ENCODE measurements at places on chromosomes 6 and 20.
A peak's percentile ranks its signal among the peaks of the same experiment; 100 is the strongest.

DNA sequence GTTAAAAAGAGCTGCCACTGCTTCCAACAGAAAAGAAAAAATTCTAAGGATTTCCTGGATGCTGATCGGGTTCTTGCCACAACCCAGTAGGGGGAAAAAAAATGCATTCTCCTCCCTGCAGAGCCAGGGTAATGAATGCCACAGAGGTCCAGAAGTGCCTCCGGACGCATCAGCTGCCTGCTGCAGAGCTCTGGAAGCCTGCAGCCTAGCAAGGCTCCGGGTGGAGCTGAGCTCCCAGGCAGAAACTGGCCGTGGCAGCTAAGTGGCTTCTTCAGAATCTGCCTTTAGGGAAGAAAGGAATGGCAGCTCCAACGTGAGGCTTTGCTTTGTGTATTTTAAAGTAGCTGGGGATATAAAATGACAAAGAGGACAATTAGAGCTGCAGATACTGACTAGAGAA is 155.0 kb downstream of the CFAP61 start:
- DNase-seq = no peak

- no peak for DNase-seq
Measured at GRCh38 chr20:54291339-54292010, 83.6 kb downstream of the PFDN4 start.

DNA sequence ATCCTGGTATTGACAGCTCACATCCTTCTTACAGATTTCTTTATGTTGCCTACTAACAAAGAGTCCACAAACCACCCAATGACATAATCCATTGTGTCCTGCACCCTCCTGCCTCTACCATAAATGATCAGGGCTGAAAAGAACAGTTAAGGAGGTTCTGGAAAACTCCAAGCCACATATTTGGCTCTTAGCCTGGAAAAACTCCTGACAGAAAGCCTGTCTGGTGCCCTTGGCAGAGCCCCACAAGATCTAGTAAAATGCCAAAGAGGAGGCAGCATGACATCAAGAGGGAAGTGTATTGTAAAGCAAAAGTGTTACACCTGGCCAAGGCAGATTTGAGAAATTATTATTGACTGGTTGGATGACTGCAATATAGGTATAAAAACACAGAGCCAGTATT is 126.4 kb upstream of the VGLL2 start:
- DNase-seq = no peak

GRCh38 chr6:108348655-108349349 is 53.9 kb downstream of the AFG1L start:
- no peak for DNase-seq

GRCh38 chr20:36086767-36087166 is 67.8 kb upstream of the EPB41L1 start:
- DNase-seq = no peak

GRCh38 chr20:5996765-5997164 is 46.3 kb downstream of the MCM8 start:
- peak; percentile 45 for DNase-seq

- DNase-seq = peak; percentile 75
Measured at GRCh38 chr6:125789576-125790357, 993 bp upstream of the NCOA7 start.

DNA sequence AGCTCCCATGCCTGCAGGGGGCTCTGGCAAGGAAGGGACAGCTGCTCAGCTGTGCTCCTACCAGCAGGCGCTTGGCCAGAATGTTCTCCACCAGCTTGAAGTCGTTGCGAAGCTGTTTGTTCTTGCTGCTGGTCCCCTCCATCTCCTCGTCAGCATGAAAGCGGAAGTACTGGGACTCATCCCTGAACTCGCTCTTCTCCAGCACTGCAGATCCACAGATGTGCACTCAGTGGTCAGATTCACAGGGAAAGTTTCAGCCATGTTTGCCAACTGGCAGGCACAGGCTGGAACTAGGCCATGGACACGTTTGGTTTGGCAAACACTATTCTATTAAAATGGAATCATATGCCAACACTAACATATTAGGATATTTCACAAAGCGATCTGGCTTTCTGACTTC is 167.9 kb downstream of the PREX1 start:
- no peak for DNase-seq

DNA sequence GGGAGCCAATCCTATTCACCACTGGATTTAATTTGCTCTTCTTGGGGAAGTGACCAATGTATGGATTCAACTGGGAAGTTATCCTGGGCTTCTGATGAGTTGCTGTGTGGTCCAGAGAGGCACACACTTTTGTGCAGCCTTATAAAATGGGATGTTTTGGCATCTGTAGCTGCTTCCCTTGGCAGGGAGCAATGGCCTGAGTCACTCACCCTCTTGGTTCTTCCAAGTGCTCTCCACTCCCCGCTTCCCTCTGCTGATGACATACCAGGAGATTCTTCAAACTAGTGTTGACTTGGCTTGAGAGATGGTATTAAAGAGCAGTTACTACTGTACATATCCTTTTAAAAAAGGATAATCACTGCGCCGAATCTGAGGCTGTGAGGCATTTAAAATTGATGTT is 105.8 kb downstream of the JARID2 start:
- DNase-seq = no peak

- no peak for DNase-seq
Measured at GRCh38 chr6:23316131-23316530, 746.8 kb downstream of the HDGFL1 start.

GRCh38 chr6:15735567-15736265 is 72.9 kb upstream of the DTNBP1 start:
- DNase-seq = no peak

DNA sequence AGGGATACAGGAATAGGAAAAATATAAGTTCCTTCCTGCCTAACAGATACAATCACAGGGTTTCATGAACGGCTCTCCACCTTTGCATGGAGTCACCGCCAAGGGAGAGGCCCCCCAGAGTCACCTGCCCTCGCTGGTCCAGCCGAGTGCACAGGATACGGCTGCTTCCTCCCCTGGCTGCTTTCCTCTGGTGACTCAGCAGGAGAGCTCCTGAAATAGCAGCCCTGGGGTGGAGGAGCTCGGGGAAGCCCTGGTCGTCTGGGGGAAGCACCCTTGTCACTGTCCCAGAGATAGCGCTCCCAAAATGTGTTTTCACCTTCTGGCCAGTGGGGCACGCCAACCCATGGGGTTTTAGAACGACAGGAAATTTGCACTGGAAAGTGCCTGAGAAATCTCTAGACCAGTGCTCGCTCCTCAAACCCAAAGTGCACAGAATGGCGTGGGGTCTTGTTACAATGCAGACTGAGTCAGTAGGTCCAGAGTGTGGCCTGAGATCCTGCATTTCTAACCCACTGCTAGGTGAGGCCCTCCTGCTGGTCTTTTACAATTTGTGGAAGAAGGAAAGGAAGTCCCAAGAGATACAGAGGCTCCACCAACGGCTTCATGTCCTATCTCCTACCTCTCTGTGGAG is 35.9 kb upstream of the FAM50B start:
- no peak for DNase-seq

- no peak for DNase-seq
Measured at GRCh38 chr20:40575851-40576250, 113.2 kb downstream of the MAFB start.

GRCh38 chr6:152206072-152206818 is 398.8 kb downstream of the ESR1 start:
- peak; percentile 68 for DNase-seq

DNA sequence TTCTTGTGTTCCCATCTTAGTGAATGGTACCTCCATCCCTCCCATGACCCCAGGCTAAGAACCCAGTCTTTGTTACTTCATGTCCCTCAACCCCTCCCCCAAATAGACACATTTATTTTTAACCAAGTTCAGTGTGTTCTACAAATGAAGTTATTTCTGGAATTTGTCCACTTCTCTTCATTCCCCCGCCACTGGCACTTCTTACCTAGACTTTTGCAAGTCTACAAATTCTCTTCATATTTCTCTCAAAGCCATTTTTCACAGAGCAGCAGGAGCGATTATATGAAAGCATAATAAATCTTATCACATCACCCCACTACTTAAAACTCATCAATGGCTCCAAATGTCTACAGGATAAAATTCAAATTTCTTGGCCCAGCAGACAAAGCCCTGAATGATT is 131.4 kb downstream of the BTBD9 start:
- no peak for DNase-seq

DNA sequence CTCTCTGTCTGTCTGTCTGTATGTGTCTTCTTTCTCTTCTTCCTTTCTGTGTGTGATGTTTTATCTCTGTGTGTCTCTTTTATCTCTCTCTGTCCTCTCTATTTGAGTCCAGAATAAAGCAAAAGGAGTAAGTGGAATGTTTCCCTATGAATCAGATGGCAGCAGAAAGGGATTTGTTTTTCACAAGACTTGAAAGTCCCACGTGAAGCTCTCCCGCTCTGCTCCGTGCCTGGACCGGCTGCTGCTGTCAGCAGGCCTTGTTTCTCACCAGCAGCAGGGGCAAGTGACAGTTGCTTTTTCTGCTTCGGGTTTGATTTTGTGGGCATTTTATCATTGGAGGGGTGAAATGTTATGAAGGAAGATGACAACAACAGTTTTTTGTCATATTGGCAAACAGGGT is 212.7 kb downstream of the PACRG start:
- no peak for DNase-seq

DNA sequence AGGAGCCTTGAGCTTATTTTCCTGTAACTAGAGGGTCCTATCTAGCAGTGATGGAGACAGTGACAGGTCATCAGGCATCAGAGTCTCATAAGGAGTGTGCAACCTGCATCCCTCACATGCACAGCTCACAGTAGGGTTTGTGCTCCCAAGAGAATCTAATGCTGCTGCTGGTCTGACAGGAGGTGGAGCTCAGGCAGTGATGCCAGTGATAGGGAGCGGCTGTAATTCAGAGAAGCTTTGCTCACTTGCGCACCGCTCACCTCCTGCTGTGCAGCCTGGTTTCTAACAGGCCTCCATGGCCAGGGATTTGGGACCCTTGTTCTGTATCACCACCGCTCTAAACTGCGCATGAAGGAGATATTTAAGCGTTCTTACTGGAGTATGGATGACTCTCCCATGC is 5.3 kb downstream of the KIF25 start:
- no peak for DNase-seq

- DNase-seq = no peak
Measured at GRCh38 chr20:59977086-59977485, 18.9 kb downstream of the CDH26 start.

DNA sequence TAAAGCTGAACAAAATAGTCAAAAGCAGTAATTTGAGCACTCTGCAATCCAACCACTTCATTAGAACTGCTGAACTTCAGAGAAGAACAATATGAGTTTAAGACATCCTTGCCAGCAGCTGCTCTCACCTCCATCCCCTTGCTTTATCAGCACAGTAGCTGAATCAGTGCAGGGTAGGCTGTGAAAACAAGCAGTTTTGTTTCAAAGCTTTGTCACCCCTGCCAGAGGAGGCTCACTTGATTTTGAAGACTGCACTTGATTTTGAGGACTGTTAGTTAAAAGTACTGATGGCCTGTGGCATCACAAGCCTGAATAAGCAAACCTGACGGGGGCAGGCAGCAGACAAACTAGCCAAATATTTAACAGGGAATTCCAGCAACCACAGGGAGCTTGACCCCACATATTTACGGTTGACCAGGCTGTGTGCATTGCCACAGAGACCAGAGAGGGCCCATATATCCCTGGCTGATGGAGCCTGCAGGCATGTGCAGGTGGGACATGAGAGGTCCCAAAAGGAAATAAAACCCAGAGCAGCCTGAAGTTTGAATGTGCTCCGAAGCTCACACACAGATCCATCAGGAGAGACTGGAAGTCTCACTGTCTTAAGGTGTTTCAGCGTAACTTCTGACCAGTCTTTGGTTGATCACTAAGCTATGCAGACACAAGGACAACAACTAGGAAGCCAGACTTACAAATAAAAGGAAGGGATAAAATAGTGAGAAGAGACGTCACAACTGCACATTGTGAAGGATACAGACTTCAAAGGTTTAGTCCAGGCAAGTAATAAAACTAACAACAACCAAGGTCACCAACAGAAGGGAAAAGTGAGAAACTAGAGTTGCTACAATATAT is 97.4 kb downstream of the PDSS2 start:
- DNase-seq = no peak

GRCh38 chr20:50915424-50915823 is 15.8 kb downstream of the ADNP start:
- no peak for DNase-seq

- no peak for DNase-seq
Measured at GRCh38 chr6:33974471-33974870, 170.7 kb upstream of the MLN start.

DNA sequence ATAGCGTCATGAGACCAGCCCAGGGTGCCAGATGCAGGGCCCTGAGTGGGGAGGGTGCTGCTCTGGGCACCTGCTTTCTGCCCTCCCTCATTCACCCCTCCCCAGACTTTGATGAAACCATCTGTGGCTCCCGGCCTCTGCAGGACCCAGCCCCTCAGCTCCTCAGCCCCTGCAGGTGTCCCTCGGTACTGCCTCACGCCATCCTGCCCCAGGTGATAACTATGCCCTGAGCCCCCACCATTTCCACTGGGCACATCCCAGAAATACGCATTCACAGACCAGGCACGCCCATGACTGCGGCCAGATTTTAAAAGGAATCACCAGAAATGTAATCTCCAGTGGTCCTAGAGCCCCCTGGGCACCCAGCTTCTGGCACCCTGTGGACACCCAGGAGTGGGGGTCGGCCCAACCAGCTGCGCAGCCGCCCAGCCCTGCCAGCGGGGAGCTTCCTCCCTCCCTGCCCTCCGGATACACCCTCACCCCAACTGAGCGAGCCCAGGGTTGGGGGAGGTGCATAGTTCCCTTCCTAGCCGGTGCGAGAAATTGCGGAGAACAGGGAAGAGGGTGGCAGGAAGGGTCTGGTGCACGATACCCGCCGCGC is 615 bp upstream of the NTSR1 start:
- DNase-seq = peak; percentile 39

DNA sequence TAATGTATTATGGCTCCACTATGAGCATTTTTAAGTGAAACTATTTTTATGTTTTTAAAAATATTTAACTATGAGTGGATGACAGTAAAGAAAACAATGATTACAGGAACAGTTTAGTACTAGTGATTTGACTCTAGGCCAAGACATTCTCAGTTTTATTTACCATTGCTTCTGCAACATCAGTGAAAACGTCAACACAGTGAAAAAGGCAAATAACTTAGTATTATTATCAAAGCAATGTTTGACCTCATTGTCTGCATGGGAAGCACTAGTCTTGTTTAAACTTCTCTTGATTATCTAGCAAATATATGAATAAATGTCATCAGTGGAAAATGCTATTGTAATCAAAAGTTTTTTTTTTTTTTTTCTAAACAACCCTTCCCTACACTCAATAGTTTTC is 165.0 kb downstream of the HTR1B start:
- DNase-seq = no peak

- DNase-seq = no peak
Measured at GRCh38 chr6:89199579-89199978, 17.6 kb downstream of the GABRR1 start.

DNA sequence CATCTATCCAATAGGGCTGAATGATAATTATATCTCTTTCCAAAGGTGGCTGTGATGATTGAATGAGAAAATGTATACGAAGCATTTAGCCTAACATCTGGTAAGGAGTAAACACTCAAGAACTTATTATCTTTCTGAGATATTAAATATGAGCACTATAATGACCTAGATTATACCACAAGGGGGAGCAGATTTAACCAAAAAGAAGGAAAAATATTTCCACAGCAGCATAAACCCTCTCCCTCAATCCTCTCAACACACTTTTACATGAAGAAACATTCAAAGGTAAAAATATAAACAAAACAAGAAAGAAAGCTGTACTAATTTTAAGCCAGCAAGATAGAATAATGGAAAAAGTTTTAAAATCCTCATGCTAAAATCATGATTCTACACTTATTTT is 68.4 kb downstream of the SHPRH start:
- DNase-seq = no peak

GRCh38 chr20:40600441-40601219 is 88.4 kb downstream of the MAFB start:
- DNase-seq = no peak

Measured in activated T-cell treated with anti-CD3 and anti-CD28 coated beads, Interleukin-2, amount 50 U/mL, for 48 hours (primary cell).